HuH-7.5 (cell line): ENCODE measurements at places on chromosomes 7 and 10.

DNA sequence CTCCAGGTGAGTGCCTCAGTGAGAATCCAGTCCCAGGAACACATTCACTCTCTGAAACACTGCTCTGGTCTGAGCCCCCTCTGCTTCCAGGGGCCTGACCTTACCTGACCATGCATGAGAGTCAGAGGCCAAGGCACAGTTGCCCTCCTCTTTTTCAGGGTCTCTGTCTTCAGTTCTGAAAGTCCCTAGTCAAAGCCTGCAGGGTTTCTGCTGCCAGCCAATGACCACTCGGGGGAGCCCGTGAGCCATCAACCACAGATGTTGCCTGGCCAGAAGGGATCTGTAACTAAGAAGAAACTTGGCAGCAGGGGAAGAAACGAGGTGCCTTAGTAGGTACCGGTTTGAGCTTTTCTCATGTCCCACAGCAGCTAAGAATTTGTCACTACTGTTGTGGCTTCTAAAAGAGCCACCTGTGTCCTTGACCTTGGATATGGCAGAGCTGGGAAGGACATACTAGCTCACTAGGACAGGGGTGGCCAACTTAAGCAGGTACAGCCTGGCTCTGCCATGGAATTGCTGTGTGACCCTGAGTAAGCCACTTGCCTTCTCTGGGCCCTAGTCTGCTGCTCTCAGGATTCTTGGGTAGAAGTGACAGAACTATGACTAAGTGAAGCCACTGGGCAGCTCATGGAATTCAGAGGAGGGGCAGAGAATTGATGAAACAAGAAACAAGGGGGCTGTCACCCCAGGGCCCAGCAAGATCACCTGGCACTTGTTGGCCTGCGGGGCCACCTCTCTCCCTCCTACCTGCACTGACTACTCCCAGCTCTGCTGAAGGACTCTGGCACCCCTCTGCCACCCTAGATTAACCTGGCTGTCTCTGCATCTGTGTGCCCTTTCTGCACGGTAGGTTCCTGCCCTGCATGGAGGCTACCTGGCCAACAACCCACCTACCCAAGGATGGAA, 83.8 kb upstream of the GPR26 start:
- DNase-seq = peak; percentile 52

DNA sequence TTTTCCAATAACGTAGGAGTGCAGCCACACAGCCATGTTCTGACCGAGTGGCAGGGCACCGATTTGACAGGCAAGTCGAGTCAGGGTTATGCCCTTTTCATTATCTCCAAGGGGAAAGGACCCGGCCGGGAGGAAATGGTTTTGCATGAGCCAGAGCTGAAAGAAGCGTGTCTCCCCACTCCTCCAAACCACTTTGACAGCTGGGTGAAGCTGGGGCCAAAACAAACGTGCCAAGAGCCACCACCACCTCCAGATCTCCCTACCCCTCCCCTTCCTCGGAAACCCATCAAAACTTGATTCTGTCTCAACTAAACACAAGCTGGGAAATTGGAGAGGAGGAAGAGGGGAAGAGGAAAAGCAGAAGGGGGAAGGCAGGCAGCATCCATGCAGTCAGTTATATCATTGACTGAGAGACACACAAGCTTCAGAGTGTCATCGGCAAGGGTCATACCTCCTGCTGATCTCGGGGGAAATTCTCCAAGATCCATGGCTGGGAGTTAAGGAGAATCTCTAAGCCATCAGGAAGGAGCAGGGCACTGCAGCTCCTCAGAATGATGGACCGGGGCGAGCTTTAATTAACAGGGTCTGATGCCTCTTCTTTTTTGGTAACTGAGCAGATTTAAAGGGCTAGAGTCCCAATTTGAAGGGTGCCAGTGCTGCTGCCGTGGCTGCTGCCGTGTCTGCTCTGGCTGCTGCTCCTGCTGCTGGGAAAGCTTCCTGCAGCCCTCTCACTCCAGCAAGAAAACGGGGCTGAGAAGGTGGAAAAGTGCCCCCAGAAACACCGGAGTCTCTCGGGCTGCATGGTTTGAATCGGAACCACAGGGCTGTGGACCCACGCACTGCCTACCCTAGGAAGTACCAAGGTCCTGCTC, 34.7 kb upstream of the CALN1 start:
- no peak for DNase-seq

- no peak for DNase-seq
Measured at GRCh38 chr7:66403564-66403963, 198.4 kb downstream of the TPST1 start.

- no peak for DNase-seq
Measured at GRCh38 chr7:116834815-116835504, 27.4 kb upstream of the CAPZA2 start.

DNA sequence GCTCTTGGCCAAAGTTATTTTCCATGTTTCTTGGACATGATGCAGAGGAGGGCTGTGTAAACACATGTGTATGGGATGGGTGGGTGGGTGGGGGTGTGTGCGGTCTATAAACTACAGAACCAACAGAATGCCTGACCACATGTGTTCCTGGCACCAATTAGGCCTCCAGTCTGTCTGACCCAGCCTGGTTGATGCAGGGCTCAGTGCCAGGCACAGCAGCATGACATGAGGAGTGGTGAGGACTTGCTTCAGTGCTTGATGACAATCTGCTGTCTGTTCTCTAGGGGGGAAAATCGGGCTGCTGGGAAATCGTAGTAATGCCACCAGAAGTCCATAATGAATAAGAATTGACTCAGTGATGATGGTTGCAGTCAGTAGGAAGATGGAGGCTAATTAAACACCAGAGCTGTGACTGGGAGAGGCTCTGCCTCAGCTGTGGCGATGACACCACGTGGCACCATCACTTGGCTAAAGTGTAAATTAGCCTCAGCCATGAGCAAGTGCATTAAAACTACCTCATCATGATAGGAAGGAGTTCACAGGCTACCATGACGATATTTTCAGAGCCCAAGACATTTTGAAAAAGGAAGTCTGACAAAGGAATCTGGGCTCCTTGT, 260.1 kb upstream of the PODXL start:
- DNase-seq = no peak

DNA sequence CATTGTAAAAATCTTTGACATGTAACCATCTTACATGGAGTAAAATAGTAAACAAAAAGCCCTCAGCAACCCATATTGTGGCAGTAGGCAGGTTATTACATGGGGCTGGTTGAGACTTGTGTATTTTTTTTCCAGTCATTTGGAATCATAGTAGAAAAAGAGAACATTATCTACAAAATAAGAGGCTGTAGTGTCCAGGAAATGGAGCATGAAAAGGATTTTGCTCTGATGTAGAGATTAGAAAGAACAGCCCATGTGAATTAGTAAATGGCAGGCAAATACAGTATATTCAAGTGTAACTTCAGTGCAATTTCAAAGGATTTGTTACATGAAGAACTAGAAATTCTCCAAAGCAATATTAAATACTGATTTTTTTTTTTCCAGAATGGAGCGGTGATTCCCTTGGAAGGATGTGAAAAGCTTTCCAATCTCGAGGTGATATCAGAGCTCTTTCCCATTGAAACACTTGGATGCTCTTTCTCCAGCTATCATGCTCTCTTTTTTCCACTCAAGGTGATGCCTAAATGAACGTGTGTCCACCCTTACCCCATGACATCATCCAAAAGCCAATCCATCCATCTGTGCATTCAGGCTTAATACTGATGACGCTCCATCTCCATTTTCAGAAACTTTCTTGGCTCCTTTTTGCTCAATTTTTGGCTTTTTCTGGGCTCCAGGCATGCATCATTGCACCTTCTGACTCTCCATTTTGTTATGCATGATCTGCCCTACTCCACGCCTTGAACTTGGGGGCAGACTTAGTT, 1034.7 kb downstream of the TYW1 start:
- no peak for DNase-seq

DNA sequence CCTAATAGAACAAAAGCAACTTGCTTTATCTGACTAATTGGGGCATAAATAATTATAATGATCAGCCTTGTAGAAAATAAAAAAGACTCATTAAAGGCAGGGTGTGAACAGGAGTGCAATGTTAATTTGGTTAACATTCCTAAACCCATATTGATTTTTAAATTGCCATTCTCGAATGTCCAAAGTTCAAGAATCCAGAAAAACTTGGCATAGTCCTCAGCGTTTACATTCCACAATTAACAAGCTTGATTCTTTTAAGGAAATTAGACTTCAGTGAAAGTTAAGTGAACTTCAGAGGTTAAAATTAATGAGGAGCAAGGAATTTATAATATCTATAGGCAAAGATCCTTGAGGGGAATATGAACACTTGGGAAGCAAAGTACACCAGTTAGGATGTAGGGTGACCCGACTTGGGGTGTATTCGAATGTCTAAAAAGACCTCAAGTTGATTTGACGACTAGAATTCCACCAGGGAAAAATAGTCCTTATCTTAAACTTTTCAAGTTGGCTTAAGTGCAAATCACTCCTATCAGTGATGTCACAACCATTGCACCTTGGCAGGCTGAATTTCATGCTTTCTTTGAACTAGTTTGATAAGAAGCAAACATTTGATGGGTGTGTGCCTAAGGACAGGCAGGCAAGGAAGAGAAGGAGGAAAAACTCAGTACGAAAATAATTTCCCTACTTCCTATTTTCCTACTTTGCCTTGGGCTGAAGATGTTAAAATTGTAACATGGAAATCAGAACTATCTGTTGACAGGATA, 830.4 kb upstream of the COBL start:
- DNase-seq = no peak

- no peak for DNase-seq
Measured at GRCh38 chr7:5439572-5440496, 16.2 kb upstream of the TNRC18 start.

GRCh38 chr10:17233286-17233991, 5.4 kb downstream of the VIM start:
- DNase-seq = no peak

DNA sequence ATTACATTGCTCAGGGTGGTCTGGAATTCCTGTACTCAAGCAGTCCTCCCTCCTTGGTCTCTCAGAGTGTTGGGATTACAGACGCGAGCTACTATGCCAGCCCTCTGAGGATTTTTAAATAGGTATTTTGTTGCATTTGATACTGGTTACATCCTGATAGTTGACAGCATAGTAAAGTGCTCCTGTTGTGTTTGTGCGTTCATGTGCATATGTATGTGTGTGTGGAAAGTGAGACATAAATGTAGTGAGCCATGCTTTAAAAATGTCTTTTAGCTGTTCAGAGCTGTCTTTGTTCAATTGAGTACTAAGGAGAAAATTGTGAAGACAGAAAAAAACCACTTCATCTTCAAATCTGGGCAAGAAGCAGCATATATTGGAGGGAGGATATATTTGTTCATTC, 27.8 kb downstream of the ZNRF2 start:
- no peak for DNase-seq

DNA sequence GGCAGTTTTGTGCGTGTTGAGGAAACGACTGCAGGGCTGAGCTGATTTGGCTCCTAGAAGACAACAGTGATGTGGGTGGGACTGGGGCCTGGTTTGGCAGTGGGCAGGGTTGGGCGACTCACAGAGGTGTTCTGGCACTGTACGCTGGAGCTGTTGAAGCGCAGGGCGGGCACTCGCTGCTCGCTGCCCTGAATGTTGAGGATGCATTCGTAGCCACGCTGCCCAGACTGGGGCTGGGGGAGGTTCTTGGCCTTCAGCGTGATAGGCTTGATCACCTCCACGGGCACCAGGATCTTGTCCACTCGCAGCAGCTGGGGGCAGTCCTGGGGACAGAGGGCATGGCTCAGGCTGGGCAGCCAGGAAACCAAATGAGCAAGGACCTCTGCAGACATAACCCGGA, 365.4 kb downstream of the PLXNA4 start:
- DNase-seq = no peak

GRCh38 chr10:137031-137430, 1.8 kb downstream of the ZMYND11 start:
- peak; percentile 56 for DNase-seq

DNA sequence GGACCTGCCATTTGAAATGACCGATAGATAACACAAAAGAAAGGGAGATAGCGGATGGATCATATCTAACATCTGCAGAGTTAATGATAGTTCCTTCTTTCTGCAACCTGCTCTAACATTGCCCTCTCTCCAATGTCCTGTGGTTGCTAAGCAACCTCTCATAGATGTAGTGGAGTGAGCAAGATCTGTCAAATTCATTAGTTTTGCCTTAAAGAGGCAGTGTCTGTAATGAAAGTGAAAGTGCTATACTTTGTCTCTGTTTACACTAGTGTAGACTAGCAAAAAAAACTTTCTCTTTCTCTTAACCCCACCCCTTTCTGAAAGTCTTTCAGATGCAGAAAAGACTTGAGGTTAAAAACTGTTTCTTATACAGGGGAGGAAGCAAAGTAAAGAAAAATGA, 1196.9 kb downstream of the SORCS3 start:
- DNase-seq = no peak

DNA sequence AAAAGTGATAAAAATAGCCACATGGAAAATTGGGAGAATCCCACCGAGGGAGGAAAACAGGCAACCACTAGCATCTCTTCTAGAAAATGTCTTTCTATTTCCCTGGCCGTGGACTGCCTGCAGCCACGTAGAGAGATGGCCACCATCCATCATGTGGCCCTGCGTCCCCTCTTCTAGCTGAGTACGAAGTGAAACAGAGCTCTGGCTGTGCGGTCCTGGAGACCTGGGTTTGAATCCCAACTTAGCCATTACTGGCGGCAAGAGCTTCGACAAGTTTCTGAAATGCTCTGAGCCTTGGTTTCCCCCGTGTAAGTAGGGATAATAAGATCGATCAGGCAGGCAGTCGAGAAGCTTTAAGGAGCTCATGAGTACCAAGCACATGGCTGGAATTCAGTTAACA, 32.9 kb downstream of the ZCCHC24 start:
- no peak for DNase-seq

DNA sequence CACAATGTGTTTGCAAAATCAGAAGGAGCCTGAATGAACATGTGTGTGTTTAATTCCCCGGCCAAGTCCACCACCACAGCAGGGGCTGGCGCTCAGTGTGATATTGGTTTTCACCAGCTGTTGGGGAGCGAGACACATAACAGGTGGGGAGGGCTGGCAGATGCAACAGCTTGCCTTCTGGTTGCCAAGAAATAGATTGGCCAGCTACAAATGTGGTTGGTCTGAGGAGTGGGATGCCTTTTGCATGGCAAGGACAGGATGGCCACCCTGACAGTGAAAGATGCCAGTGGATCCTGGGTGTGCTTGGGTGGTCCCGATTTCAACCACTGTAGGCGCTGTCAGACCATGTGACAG, 292.5 kb upstream of the FZD8 start:
- no peak for DNase-seq

GRCh38 chr7:35596061-35596460, 98.9 kb downstream of the HERPUD2 start:
- no peak for DNase-seq

DNA sequence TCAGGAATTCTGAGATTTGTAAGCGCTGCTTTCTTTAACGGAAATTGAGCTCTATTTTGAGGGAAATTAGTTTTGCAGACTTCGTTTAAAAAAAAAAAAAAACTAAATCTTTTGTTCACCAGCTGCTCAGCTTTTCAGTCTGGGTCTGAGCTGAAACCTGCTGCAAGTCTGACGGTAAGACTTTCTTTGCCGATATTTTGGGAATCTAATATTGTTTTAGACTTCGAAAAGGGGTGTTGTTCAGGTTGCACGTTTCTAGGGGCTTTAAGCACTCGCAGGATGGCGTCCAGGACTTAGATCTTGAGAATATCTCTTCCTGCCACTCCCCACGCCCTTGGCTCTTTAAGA, 1.8 kb upstream of the MEOX2 start:
- DNase-seq = no peak
